ENCODE measurements at places on chromosomes 2 and 18. TPM values are rescaled to one million over a fixed set of nuclear protein-coding genes. Genes with fewer than 3 reads are reported as not detected.

The RGPD8 gene
- 1.4 TPM for total RNA-seq

The SERPINB2 gene
- total RNA-seq: 24.2 TPM

The RTP5 gene
- not detected for total RNA-seq

The LIMS1 gene
- 20.3 TPM for total RNA-seq

The PER2 gene
- 1.4 TPM for total RNA-seq

The YES1 gene
- total RNA-seq: 127 TPM

The ALK gene
- 0.37 TPM for total RNA-seq

The KCNG2 gene
- not detected for total RNA-seq

The SP140 gene
- 2.0 TPM for total RNA-seq

The LHCGR gene
- total RNA-seq: not detected

The REG3A gene
- not detected for total RNA-seq

The OTOF gene
- not detected for total RNA-seq

The KLHL41 gene
- total RNA-seq: not detected

The ABCG5 gene
- not detected for total RNA-seq

The NLRC4 gene
- not detected for total RNA-seq

The PRSS56 gene
- not detected for total RNA-seq

The TUBB8B gene
- not detected for total RNA-seq

The IL1RL1 gene
- total RNA-seq: not detected

The ANKRD36 gene
- total RNA-seq: 3.0 TPM

The M1AP gene
- not detected for total RNA-seq

The SRD5A2 gene
- total RNA-seq: not detected

The CKAP2L gene
- total RNA-seq: 24.0 TPM

The HES6 gene
- 1.5 TPM for total RNA-seq

The PRKAG3 gene
- total RNA-seq: not detected

The AGXT gene
- total RNA-seq: not detected

The IL1B gene
- 2.6 TPM for total RNA-seq

The ACADL gene
- not detected for total RNA-seq

The FAM237A gene
- not detected for total RNA-seq

The FSHR gene
- total RNA-seq: not detected

The NCK2 gene
- 19.3 TPM for total RNA-seq

The RBM43 gene
- total RNA-seq: 1.3 TPM

The CDK15 gene
- total RNA-seq: 7.0 TPM

The SAG gene
- total RNA-seq: not detected

The C2orf80 gene
- total RNA-seq: not detected

The SPC25 gene
- total RNA-seq: 27.3 TPM

The ST3GAL5 gene
- total RNA-seq: 30.7 TPM

The GKN2 gene
- not detected for total RNA-seq

The CD8B2 gene
- total RNA-seq: 0.10 TPM

The TNFAIP6 gene
- not detected for total RNA-seq

The ZNF532 gene
- total RNA-seq: 52.2 TPM

The SH3BP4 gene
- 89.1 TPM for total RNA-seq

The DNAJC5G gene
- not detected for total RNA-seq

The BBS5 gene
- total RNA-seq: 1.3 TPM

The KCTD18 gene
- 15.2 TPM for total RNA-seq

The GDF7 gene
- not detected for total RNA-seq

The CMPK2 gene
- total RNA-seq: 134 TPM

The PDE11A gene
- 0.49 TPM for total RNA-seq

The WDR7 gene
- 9.8 TPM for total RNA-seq

The CCDC141 gene
- total RNA-seq: not detected

The FKBP7 gene
- 49.4 TPM for total RNA-seq

The TOGARAM2 gene
- not detected for total RNA-seq
